ENCODE measurements at places on chromosomes 2 and 18.

DNA sequence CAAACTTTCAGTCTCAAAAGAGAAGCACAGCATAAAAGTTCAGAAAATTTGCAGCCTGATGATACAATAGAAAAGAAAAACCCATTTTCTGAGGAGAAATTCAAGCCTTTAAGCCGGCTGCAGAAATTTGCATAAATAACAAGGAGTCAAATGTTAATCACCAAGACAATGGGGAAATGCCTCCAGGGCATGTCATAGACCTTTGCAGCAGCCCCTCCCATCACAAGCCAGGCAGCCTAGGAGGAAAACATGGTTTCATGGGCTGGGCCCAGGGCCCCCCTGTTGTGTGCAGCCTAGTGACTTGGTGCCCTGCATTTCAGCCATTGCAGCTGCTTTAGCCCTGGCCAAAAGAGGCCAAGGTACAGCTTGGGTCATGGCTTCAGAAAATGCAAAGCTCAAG lies 54.1 kb upstream of the CAVIN2 start:
- no peak for DNase-seq

DNA sequence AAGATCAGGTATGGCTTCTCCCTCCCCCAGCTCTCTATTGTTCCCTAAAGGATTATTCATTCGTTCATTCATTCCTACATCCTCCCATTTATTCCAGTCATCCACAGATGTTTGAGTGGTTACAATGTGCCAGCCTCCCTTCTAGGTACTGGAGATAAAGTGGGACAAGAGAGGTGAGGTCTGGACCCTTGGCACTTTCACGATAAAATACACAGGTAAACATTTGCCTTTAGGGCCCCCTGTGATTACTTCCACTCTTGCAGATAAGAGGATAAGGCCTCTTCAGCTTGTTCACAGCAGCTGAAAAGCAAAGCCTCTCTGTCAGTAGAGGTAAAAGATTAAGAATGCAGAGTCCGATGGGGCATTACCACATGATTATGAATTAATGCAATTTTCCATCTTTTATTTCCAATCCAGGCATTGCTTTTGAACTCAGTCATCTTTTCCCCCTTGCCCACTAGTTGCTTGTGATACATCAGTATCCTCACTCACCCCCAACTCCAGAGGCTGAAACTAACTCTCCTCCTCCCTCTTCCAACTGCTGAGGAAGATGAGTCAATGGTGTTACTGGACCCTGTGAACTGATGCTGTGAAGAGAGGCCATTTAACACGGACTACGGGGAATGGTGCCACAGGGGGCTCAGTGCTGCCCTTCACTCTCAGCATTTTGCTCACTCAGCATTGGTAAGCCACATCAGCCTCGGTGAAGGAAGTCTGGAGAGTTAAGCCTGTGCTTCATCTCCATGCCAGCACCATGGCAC lies 1.1 kb upstream of the DPP4 start:
- no peak for DNase-seq

- DNase-seq: no peak
Observed at GRCh38 chr2:190110131-190110530, 47.6 kb upstream of the MSTN start.

DNA sequence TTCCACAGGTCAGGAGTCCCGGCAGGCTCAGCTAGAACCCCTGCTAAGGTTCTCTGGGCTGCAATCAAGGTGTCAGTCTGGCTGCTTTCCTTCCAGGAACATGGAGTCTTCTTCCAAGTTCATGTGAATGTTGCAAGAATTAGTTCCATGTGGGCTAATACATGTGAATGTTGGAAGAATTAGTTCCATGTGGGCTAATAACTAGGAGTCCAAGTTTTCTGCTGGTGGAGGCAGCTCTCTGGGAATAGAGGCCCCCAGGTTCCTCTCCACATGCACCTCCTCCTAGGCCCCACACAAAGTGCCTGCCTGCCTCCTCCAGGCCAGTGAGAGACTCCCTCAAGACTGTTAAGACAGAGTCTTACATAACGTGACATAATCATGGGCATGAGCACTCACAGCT lies 140.8 kb upstream of the SLC35G4 start:
- no peak for DNase-seq

DNA sequence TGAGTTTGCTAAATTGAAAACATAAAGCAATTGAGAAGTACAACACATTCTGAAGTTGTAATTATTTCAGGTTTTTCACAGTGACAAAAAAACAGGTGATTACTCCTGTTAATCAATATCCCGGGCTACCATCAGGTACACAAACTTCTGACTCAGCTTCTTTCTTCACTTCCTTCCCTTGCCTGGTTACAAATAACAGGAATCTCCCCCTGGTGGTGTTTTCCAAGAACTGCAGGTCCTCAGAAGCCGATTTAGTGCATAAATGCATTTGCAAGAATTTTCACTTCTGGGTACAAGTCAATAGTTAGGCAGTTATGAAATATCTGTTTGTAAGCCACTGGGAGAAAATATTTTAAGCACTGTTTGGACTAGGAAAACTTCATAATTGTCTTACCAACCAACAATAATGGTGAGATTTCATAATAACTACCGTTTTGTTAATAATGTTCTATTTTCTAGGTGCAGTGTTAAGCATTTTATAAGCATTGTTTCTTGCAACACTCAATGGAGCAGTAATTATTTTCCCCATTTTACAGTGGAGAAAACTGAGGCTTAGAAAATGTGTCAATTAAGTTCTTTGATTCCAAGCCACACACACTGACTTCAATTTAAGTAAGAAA lies 12.4 kb upstream of the GMCL1 start:
- peak; percentile 55 for DNase-seq

GRCh38 chr2:28582595-28582994 lies 86.7 kb downstream of the PLB1 start:
- no peak for DNase-seq

DNA sequence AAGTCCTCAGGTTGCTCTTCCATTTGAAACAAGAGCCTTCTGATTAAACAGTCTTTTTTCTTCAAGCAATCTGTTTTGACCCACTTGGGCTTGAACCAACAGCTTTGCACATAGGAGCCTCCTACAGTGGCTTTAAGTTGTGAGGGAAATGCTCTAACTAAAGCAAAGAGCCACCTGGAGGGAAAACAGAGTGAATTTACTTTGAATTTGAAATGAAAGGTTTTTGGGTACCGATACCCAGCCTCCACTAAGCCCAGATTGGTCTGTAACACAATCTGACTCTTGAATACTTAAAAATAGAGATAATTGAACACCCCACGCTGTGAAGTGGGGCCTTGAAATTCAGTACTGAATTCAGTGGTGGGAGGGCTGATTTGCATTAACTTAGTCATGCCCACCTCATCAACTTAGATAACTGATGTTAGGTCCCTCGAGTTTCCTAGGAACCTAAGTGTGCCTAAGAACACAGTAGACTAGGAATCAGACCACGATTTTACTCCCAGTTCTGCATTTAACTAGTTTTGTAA lies 56.3 kb upstream of the ACVR1C start:
- no peak for DNase-seq

DNA sequence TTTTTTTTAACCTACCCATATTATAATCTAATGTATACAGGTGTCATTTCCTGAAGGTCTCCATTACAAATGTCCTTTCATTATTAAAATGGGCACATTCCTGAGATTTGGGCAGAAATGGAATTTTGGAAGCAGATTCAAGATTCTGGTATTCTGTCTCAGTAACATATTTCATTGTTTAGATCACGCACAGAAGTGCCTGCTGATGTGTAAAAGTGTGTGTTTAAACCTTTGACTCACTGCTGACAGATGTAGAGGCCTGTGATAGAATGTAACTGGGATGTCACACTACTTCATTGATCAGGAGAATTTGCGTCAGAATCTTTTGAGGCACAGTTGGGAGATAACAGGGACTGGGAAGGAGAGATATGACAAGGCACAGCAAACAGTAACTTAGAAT lies 276.8 kb upstream of the EPAS1 start:
- DNase-seq: no peak

- no peak for DNase-seq
Observed at GRCh38 chr2:26710743-26711456, 18.4 kb downstream of the KCNK3 start.

- peak; percentile 34 for DNase-seq
Observed at GRCh38 chr2:88626171-88627054, 851 bp downstream of the EIF2AK3 start.

DNA sequence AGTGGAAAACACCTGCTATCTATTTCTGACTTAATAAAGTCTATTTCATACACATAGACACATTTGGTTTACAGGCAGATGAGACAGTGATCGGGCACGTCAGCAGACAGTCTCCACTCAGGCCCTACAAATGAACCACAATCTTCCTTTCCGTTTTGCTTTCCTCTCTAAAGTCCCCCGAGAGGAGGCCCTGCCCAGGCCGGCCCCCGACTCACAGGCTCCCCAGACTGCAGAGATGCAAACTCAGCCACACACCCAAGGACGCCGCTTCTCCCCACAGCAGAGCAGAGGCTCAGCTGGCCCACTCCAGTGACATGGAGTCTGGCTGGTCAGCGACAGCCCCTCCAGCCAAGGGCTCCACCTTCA lies 9.3 kb upstream of the MTERF4 start:
- peak; percentile 33 for DNase-seq

DNA sequence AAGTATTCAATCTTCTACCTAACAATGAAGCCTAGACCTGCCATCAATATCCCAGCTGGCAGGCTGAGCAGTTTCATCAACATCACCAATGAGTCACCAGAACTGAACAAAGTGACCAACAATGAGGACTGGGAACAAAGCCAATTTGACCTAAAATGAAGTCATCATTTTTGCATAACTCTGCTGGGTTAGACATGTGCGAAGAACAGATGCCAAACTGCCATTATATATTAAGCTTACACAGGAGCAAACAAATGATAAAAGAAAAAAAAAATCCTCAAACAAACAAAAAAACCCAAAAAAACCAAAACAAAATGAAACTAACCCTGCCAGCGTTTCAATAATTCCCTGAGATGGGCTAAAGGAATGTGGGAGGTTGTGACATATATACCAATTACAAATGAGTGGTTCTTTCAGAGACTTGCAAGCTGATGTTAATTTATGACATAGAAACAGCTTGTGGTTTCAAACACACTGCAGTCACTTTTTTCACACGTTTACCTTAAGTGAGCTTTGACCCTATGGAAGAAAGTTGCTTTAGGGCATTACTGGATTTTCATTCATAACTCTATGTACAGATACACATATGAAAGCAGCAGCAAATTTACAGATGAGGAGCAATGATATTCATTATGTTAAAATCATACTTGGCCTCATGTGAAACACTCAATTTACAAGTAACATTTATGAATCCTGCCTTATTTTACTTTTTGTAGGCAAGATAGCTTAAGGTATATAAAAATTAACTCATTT lies 56.9 kb upstream of the CCDC141 start:
- no peak for DNase-seq

DNA sequence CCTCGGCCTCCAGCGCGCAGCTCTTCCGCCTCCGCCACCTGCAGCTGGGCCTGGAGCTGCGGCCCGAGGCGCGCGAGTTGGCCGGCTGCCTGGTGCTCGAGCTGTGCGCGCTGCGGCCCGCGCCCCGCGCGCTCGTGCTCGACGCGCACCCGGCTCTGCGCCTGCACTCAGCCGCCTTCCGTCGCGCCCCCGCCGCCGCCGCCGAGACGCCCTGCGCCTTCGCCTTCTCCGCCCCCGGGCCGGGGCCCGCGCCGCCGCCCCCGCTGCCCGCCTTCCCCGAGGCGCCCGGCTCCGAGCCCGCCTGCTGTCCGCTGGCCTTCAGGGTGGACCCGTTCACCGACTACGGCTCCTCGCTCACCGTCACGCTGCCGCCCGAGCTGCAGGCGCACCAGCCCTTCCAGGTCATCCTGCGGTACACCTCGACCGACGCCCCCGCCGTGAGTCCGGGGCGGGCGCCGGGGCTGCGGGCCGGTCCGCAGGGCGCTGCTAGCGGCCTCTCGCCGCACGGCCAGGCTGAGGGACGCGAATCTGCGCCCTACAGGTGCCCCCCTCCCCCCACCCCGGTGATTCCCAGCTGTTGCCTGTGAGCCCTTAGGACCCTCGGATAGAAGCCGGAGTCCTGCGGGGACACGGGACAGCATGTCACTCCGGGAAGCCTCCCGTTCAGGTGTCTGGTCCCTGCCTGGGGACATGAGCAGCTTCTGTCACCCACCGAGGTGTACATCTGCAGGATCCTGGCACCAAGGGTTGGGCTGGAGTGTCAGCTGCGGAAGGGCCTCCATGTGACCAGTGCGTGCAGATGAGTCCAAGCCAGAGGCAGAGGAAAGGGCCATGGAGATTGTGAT lies 616 bp downstream of the RNPEPL1 start:
- DNase-seq: no peak

DNA sequence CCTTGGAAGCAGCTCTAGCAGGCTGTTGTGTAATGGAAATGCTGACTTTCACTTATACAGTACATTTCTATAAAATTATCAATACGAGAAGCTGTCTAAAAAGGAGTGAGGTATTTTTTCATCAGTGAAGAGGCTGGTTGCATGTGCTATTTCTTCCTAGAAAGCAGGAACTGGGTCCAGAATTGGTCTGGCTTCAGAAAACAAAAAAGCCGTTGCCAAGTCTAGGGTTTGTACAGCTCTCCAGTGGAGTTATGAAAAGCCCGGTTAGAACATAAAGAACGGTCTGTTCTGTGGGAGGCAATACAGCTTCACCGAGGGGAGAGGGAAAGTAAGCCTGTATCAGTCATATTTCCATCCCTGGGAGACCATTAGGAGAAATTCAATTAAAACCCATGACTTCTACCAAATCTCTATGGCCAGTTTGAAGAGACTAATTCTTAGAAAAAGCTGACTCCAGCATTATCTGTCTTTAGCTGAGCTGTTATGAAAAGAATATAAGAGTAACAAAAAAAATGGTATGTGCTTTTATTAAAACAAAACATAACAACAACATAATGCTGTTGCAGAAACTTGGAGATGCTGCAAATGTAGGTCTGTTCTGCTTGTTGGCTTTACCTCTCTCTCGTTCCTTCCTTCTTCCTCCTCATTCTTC lies 217.0 kb downstream of the CMPK2 start:
- no peak for DNase-seq

DNA sequence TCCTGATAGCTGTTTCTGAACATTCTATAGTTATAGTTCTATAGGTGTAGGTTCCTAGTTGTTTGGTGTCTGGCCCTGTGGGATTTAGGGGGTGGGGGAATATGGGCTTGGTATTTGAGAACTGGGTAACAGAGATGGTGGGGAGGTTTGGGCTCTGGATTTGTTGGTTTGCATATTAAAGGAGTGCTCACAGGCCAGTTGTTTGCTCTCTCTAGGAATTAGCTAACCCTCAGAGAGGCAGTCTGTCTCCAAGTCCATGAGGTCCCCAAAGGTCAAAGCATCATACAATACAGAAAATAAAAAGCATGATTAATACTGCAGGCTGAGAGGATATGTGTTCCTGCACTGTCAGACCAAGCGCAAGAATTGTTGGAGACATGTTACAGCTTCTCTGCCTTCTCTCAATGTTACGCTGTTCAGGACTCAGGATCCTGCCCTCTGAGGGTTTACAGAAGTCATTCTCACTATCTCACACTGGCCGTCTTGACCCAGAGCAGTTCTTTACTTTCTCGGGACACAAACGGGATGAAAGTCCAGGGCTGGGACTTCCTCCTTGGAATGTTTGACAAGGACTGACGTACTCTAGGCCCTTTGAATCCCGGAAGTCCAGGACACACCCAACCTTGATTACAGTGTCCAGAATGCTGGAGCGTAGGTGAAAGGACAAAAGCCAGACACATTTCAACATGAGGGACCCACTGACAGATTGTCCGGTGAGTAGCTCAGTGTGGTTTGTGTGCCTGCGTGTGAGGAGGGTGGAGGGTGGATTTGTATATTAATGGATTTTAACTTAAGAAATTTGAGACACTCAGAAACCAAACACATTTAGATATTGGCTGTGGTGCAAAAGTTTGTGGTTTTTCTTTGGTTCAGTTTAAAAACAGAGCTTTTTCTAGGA lies at the start of gene NOSTRIN:
NOSTRIN (plus strand) TSS at position 677 of the 898 bp plus-strand sequence; CDS start at position 687, 10 bp downstream.
- no peak for DNase-seq

Data from T-helper 22 cell (primary cell).